ENCODE measurements at places on chromosomes 5 and 9.
A peak's percentile ranks its signal among the peaks of the same experiment; 100 is the strongest.

DNA sequence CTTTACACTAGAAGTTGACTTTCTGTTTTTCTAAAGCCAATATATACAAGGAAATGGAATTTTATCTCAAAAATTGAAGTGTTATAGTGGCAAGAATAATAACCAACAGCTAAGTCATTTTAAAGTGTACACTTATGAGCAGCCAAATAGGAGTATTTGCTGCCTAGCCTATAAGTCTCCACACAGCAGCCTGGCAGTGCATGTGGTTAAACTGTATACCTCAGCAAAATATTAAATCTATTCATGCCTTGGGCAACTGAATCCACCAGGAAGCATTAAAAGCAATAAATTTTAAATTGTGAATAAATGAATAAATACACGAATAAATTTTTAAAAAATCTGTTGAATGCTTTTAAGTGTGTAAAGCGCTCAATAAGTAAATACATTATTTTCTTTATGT lies 432.4 kb upstream of the RORB start:
- DNase-seq = no peak

GRCh38 chr5:78377056-78377717 lies 16.8 kb downstream of the SCAMP1 start:
- no peak for DNase-seq

GRCh38 chr9:128429513-128430086 lies 8.9 kb downstream of the CERCAM start:
- no peak for DNase-seq

GRCh38 chr9:113817171-113817570 lies 58.9 kb upstream of the ZNF618 start:
- DNase-seq = no peak

DNA sequence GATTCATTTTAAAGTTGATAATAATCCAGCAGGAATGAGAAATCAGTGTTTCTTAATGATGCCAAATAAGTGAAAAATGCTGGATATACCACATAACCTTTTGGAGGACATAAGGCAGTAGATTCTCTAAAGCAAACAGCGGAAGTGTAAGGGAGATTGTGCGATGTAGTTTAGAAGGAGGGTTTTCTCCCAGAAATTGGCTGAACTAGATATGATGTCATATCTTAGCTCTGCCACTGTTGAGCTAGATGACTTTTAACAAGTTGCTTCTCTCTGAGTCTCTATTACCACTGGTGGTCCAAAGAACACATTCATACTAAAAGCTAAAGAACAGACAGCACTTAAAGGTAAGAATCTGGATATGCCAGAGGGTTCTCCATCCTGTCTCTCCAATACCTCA lies 107.0 kb downstream of the NR6A1 start:
- DNase-seq = no peak

GRCh38 chr9:98327249-98327561 lies 71.8 kb upstream of the TBC1D2 start:
- DNase-seq = no peak

DNA sequence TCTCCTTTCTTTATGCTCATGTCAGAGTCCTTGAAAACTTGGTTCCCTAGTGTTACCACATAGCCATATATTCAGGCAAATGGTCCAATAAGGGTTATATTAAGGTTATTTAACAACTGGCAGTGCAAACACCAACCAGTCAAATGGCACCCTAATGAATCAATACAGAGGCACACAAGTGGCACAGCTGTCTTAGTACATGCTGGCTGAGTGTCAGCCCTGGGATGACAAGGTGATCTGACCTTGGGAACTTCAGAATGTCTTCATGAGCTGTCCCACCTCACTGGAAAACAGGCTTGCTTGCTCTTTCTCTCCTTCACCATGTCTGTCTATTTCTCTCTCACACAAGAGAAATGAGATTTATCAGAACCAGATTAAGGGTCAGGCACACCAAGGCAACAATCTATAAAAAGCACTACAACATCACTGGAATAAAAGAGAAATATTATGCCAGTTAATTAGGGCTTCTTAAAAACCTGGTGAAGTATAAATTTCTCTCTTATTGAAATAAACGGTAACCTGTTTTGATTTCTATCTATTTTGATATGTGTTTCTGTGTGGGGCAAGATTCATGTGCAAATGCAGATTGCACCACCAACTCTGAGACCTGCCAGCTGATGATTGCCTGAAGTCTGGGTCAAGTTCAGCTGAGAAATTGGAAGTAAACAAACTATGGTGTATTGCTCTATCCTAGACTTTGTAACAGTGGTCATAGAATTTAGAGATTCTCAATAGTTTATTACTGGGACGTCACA lies 140.7 kb downstream of the SREK1 start:
- DNase-seq = no peak

- DNase-seq = no peak
Measured at GRCh38 chr5:149265597-149265996, 6.1 kb upstream of the AFAP1L1 start.

DNA sequence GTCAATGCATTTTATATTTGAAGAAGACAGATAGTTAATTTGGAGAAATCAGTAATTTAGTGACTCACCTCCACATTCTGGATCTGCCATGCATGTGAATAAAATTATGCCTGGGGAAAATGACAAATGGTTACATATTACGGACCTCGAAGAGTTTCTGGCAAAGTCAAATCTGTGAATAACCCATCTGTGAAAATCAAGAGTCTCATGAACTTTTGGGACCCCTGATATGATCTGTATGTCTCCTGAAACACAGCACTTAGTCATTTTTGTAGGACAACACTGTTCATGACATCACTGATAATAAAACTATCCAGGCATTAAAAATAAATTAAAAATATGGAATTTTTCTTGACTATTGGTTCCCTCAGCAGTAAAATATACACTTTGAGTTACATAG lies 584.5 kb downstream of the TLE4 start:
- DNase-seq = no peak

DNA sequence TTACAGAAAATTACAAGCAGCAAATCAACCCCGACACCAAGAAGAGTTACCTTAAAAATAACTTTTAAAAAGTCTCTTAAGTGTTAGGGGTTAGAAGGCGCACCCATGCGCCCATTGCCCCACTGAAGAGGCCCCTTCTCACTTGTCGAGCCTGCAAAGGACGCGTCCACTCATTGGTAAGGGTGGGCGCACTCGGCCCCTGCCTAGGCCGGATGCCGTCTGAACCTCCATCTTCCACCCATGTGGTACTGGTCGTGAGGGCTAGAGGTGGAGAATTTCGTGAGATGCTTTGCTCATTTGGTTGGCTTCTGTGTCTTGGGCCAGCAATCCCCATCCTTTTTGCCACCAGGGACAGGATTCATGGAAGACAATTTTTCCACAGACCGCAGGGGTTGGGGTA lies 27.5 kb upstream of the LRRC14B start:
- no peak for DNase-seq

GRCh38 chr9:85478847-85479246 lies 262.9 kb downstream of the AGTPBP1 start:
- no peak for DNase-seq

GRCh38 chr9:33257276-33257675 lies 7.2 kb downstream of the BAG1 start:
- DNase-seq = no peak

GRCh38 chr5:17343675-17344074 lies 126.2 kb downstream of the BASP1 start:
- no peak for DNase-seq

DNA sequence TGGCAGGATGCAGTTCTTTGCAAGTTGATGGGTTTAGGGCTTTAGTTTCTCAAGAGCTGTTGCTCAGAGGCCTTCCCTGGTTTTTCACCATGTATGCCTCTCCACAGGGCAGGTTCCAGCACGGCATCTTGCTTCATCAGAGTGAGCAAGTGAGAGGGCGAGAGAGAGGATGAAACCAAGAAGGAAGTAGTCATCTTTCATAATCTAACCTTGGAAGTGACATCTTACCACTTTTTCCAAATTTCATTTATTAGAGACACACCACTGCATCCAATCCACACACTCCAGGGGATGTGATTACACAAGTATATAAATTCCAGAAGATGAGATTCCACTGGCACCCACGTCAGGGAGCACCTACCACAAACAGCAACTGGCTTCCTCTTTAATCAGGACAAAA lies 294.4 kb downstream of the MARCHF11 start:
- no peak for DNase-seq

- no peak for DNase-seq
Measured at GRCh38 chr9:101995231-101995630, 256.8 kb upstream of the GRIN3A start.

GRCh38 chr9:761793-762560 lies 79.5 kb upstream of the DMRT1 start:
- no peak for DNase-seq

- no peak for DNase-seq
Measured at GRCh38 chr9:77251050-77251449, 73.7 kb downstream of the VPS13A start.

- no peak for DNase-seq
Measured at GRCh38 chr5:93151121-93151520, 429.9 kb downstream of the NR2F1-AS1 start.

DNA sequence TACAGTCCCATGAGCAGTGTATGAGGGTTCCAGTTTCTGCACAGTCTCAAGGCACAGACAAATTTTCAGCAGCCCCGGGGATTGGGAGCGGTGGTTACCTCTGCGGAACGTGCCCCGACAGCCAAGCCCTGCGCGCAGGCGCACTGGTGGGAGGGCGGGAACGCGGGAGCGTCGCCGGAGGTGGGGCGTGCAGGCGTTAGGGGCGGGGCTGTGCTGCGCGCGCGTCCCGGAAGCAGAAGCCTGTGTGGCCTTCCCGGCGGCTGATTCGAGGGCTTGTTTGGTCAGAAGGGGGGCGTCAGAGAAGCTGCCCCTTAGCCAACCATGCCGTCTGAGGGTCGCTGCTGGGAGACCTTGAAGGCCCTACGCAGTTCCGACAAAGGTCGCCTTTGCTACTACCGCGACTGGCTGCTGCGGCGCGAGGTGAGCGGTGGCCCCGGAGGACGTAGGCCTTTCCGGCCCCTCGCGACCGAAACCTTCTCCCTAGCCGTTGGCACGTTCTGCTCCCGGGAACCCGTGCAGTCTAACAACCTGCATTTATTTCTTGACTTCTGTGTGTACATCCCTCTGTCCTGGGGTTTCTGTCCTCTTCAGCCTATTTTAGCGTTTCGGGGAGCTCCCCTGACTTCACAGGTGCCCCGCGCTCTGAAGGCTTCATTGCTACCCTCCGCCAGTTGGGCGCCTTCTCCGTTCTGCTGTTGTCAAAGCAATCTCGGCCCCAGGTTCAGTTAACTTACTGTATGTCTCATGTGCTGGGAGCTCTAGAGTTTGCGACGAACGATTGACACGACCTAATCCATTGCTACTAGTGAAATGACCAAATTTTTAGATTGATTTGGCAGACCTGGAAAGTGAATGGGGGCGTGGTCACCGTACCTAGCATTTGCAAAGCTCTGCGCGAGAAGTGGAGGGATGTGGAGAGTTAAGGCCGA lies at the start of gene GLE1:
Gene GLE1 (plus strand): TSS at position 235 of the 929 bp plus-strand sequence. CDS start 87 bp downstream, at position 322.
- DNase-seq = peak; percentile 98

DNA sequence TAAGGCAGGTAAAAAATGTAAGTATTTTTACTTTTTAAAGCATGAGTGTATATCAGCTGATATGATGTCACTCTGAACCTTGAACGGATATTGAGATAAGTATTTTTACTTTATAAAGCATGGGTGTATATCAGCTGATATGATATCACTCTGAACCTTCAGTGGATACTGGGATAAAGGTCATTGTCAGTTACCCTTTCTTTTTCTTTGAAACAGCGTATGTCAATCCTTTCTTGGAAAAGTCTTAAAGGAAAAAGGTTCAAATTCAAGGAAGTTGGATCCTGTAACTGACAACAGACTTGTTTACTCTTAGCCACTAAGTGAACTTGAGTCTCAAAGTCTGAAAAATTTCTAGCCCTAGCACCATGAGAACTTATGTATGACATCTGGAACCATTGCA lies 61.7 kb upstream of the IFNK start:
- no peak for DNase-seq

GRCh38 chr9:16352791-16353401 lies 517.6 kb downstream of the BNC2 start:
- no peak for DNase-seq

- no peak for DNase-seq
Measured at GRCh38 chr9:37730256-37730655, 23.3 kb upstream of the TRMT10B start.

DNA sequence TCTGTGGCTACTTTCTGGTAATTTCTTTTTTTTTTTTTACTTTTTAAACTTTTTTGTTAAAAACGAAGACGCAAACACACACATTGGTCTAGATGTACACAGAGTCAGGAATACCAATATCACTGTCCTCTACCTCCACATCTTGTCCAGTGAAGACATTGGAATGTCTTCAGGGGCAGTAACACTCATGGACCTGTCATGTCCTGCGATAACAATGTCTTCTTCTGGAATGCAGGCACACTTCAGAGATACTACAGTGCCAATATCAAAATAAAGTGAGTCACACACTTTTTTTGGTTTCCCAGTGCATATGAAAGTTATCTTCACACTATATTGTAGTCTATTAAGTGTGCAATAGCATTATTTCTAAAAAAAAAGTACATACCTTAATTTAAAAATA lies 175.9 kb downstream of the ARRDC3 start:
- no peak for DNase-seq

All from activated naive CD4-positive, alpha-beta T cell treated with anti-CD3 and anti-CD28 coated beads, Interleukin-2, amount 50 U/mL, for 16 hours (primary cell).